ENCODE measurements at places on chromosomes 7 and 10.

DNA sequence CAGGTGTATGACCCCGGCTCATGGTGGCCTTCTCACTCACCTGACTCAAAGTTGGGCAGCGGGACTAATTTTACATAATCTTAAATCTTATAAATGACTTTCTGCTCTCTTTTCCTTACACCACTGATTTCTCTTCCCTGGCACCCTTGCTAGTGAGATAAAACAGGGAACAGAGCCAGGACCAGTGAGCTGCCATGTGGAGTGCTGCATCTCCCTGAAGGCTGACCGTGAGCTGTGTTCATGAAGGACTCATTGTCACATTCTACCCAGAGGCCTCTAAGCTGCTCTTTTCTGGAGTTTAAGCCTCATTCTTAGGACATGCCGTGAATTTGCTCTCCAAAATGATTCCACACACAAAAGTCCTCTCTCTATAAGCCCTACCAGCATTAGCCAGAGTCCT lies 762.3 kb downstream of the AUTS2 start:
- no peak for DNase-seq

DNA sequence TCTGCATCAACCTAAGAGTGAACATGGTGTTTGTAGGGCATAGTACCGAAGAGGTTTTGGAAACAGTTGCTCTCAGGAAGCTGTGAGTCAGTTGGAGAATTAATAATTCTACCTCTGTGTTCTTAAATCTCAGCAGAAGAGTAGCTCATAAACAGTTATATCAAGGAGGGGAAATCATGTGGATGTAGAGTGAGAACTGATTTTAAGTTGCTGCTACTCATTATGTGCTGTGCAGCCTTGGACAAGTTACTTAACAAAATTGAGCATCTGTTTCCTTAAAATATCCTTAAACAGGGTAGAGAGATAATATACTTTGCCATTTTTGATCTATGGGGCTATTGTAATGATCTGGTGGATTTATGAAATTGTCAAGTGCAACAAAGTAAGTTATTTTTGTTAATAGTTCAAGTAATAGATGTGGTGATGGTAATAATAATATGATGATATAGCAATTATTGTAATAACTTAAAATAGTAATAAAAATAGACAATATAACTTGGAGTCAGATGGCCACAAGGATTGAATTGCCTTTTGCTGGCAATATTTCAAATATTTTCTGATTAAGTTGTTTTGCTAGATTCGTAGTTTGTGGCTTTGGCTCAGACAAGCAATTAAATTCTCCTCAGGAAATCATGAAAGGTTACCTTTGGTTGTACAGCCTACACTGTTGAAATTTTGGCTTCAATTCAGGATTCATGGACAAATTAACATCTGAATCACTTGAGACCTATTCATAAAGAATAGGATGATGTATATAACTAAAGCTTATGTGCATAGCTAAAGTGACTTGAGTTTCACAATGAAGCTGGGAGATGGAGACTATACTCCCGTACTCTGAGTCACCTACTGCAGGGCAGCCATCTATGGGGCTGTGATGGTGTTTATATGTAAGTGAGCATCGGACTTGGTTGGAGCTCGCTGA lies 228.5 kb downstream of the CDK14 start:
- no peak for DNase-seq

GRCh38 chr7:90919816-90920215 lies 323.7 kb downstream of the CDK14 start:
- DNase-seq, result peak; percentile 50

DNA sequence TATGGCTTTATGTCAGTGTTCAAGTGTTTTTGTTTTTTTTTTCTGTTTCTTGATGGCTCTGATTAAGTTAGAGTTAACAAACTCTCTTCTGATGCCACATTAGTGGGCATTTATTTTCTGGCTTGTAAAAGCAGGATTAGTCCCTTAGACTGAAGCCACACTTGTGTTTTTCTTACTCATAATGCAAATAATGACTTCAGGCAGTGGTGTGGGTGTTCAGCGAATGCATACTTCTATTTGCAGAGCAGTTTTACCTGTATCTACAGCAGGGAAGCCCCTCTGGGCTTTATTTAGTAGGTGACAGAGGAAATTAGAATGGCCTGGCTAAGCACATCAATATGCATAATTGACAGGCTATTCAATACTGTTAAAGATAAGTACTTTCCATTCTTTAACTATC lies 79.9 kb downstream of the CNNM2 start:
- DNase-seq, result no peak

DNA sequence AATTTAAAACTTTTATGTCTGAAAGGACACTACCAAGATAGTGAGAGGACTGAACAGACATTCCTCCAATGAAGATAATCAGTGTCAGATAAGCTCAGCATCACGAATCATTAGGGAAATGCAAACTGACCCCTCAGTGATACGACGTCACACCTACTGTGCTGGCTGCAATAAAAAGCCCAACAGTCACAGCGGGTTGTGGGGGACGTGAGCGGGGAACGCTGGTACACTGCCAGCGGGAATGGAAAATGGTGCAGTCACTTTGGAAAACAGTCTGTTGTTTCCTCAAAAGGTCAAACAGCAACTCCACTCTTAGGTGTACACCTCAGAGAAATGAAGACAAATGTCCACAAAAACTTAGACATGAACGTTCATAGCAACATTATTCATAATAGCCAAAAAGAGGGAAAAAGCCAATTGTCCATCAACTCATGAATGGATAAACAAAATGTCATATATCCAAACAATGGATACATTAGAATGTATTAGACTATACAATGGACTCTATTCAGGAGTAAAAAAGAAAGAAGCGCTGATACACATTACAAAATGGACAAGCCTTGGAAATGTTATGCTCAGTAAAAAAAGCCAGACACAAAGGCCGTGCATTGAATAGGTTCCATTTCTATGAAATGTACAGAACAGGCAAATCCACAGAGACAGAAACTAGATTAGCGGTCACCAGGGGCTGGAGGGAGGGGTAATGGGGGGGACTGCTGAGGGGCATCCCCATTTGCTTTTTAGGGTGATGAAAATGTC lies 2.4 kb upstream of the ECHS1 start:
- DNase-seq, result no peak

GRCh38 chr10:49172061-49172776 lies 16.0 kb downstream of the TMEM273 start:
- DNase-seq, result no peak

DNA sequence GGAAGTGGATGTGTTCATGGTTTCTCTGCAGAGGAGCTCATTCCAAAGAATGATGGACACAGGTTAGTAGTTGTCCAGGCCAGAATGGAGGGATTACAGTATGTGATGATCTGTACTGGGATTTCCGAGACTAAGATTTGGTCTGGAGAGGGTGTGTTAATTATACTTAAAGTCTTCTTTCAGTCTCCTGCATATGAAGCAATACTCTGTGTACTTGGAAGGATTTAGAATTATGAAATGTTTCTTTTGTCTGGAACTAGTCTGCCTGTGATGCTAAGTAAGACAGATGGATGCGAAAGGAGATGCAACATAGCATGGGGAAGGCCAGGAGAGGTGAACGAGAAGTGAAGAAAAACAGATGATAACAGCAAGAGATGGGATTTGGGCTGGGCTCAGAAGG lies 305.1 kb upstream of the LYZL1 start:
- DNase-seq, result no peak

GRCh38 chr10:100725071-100725471 lies 20.3 kb upstream of the PAX2 start:
- DNase-seq, result peak; percentile 0

DNA sequence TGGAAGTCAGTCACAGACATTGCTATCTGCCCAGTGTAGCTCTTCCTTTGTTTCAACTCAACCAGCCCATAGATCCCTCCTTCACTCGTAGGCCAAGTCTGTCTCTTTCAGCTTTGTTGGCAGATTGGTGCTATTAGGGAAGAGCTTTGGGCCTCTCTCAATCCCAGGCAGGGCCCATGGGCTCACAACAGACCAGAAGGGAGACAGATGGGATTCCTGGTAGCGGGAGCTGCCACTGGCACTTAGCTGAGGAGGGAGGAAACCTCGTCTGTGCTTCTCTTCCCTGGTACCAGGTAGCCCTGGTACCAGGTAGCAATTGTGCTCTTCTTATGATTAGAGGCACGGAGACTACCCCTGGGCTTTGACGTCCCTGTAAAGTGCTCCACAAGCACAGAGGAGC lies 592.0 kb downstream of the TYW1 start:
- DNase-seq, result peak; percentile 53

- peak; percentile 79 for DNase-seq
These were observed 67.0 kb upstream of the ATRNL1 start for GRCh38 chr10:115026056-115026745.

DNA sequence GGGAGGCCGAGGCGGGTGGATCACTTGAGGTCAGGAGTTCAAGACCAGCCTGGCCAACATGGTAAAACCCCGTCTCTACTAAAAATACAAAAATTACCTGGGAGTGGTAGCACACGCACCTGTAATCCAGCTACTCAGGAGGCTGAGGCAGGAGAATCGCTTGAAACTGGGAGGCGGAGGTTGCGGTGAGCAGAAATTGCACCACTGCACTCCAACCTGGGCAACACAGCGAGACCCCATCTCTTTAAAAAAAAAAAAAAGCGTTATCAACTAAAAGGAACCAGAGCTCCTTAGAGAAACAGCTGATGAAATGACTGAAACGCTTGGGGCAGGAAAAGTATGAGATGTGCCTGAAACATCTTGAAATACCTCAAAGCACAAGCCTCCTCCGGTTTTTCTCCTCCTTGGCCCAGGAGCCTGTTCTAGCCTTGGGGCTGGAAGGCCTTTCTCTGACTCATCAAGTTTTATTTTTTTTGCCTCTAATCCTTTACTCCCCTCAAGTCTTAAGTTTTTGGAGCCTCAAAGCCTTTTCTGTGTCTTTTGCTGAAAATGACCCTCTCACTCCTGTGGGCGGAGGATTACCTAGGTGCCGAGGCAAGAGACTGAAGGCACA lies 2.6 kb upstream of the METTL27 start:
- no peak for DNase-seq

GRCh38 chr10:80415734-80416478 lies 7.6 kb downstream of the PRXL2A start:
- DNase-seq, result no peak

DNA sequence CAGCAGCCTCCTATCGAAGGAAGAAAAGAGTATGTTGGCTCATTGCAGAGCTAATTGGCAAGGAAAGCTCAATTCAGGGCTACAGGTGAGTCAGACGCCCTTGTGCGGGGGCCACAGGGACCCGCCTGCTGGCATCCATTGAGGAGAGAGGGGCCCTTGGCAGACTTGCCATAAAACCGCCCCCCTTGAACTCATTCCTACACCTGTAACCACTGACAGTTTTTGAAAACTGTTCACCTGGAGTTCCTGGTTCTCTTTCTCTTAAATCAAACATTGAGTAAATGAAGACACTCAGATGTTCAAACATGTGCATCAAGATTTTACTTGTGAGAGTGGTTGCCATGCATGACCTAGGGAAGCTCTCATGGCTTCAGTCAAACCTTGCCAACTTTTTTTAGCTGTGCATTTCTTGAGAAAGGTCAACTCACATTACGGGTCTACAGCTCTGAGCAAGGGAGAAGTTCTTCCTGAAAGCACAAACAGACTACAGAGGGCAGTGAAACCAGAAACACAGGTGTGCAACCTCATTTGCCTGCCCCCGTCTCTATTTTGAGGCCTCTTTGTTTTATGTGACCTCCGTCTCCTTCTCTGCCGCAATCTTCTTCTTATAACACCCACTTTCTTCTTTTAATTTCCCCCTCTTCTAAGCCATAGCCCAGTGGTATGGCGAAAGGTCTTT lies 87.8 kb downstream of the TBXAS1 start:
- no peak for DNase-seq

DNA sequence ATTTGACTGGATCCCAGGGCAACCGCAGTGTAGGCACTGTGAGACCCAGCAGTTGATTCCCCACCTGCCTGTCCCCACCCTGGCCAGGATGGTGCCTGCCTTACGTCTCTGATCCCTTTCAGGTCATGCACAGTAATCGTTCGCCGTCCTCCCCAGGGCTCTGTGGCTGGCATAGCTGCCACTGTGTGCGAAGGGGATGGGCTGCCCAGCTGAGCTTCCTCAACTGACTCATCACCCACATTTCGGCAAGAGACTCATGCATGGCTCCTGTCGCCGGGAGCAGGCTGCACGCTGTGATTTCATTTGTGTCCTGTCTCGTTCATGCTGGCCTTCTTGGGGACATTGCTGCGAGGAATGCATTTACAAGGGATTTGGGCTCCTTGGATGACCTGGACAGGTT lies 252.4 kb downstream of the KLF6 start:
- no peak for DNase-seq

DNA sequence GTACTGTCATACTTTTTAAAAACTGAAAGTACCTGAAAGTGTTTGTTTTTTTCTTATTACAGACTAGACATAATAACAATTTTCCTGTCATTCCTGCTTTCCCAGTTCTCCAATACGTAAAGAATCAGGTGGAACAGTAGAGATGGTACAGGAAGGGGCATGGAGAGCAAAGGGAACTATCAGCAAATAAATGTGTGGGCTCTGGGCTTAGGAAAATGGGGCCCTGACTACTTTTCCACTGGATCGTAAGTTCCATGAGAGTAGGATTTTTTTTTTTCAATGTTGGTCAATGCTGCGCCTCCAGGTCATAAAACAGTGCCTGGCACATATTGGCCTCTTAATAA lies 15.2 kb upstream of the FAS start:
- DNase-seq, result no peak

- DNase-seq, result peak; percentile 63
These were observed 13.7 kb downstream of the HTRA1 start for GRCh38 chr10:122475100-122475499.

GRCh38 chr7:119436882-119437281 lies 836.1 kb upstream of the KCND2 start:
- no peak for DNase-seq

DNA sequence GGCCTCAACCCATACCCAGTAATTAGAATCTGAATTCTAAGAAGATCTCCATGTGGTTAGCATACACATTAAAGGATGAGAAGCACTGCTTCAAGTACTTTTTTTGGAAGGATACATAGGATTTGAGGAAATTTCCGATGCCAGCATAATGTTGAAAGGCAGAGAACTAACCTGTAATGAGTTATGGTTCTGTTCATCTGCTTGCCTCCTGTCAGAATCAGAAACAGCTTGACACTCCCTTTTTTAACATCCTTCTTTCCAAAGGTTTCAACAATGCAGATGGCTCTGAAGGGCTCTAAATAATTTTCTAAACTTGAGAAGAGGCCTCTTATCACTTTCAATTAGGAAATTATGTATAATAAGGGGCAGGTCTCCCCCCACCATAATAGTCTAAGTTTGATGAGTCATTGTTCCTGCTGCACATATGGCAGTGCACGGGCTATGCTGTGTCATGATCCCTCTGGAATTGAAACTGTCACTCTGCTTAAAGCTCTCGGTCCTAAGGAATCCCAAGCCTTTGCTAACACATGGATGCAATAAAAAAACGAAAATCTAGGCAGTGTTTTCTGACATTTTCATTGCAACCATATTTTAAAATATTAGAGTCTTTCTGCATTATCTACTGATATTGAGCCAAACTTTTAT lies 291.2 kb upstream of the FZD1 start:
- no peak for DNase-seq

- DNase-seq, result no peak
These were observed 70.1 kb upstream of the EEPD1 start for GRCh38 chr7:36082910-36083309.
